ENCODE measurements at places on chromosomes 7 and 10.
A peak's percentile ranks its signal among the peaks of the same experiment; 100 is the strongest.

- DNase-seq: no peak
Measured at GRCh38 chr7:92729172-92729571, 107.2 kb downstream of the CDK6 start.

GRCh38 chr7:22627136-22627535 is 99.9 kb upstream of the IL6 start:
- no peak for DNase-seq

DNA sequence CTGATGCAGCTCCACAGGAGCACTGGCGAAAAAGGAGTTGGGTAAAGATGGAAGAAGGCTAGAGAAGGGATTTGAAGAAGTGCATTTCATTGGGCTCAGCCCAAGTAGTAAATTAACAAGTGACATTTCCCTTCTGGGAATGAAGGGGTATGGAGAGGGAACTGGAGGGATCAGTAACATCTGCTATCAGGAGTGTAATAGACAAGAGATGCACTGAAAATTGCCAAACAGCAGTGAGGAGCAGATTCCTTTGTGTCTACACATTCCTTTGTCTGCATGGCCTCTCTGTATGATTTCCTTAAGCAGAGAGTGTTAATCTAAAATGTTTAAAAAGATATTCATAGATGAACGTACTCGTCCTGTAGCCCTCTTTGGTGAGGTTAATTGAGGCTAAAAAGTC is 148.2 kb upstream of the FERD3L start:
- no peak for DNase-seq

DNA sequence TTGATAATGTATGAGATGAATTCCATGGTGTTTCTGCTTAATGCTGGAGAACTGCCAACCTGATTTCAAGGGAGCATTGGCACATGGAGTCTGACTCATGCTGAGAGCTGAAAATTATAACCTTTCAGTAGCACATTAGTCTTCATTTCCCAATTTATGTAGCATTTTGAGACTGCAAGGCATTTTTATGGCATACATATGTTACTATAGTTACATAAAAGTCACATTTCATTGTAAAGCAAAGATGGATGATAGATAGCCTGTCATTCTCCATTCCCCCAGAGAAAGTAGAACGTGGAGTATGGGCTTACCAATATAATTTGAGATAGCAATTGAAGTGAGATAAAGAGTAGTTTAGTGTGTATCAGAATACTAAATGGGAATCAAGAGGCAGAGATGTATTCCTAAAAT is 103.1 kb downstream of the SLC16A9 start:
- DNase-seq: no peak

DNA sequence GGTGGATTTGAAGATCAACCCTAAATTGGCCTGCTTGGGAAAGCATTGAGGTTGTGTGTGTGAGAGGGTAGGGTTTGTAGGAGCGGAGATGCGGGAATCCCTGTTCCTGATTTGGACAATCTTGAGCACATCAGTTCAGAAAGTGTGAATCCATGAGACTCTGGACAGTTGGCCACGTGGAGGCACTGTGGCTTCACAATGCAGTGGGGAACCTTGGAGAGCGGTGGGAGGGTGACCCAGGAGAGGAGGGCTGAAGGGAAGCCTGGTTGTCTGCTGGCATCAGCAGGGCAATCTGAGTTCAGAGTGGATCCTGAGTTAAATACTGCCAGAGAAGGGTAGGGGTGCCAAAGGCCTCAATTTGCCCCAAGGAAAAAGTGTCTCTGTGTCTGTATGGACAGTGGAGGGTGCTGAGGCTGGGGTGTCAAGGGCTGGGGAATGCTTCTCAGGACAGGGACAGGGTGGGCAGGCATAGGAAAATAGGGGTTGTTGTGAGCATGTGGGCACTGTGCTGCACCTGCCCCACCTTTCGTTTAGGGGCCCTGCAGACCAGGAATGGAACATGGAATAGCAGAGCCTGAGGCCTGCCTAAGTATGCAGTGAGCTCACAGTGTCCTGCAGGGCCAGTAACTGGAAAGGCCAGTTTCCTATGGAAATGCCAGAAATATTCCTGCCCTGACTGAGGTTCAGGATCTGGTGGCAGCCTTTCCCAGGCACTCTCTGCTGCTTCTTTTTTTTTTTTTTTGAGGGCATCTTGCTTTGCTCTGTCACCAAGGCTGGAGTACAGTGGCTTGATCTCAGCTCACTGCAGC is 162.9 kb upstream of the PRSS58 start:
- DNase-seq: peak; percentile 60

DNA sequence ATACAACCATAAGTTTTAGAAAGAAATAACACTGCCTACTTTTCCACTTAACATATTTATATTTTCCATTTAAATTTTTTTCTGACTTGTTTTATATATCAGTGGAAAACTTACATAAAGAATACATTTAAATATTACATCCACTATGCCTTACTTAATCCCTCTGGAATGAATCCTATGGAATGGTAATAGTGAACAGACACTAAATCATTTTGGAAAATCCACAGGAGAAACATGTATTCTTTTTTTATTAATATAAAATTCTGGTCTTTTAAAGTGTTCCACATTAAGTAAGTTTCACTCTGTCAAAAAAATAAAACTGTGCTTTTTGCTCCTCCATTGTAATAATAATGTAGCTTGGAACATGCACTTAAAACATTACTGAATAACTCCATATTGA is 236.8 kb upstream of the LRRN3 start:
- no peak for DNase-seq

GRCh38 chr7:39527296-39527695 is 38.9 kb upstream of the YAE1 start:
- DNase-seq: no peak

GRCh38 chr7:124723012-124723411 is 42.6 kb downstream of the GPR37 start:
- DNase-seq: no peak

GRCh38 chr10:58996063-58996462 is 180.4 kb upstream of the PHYHIPL start:
- no peak for DNase-seq

DNA sequence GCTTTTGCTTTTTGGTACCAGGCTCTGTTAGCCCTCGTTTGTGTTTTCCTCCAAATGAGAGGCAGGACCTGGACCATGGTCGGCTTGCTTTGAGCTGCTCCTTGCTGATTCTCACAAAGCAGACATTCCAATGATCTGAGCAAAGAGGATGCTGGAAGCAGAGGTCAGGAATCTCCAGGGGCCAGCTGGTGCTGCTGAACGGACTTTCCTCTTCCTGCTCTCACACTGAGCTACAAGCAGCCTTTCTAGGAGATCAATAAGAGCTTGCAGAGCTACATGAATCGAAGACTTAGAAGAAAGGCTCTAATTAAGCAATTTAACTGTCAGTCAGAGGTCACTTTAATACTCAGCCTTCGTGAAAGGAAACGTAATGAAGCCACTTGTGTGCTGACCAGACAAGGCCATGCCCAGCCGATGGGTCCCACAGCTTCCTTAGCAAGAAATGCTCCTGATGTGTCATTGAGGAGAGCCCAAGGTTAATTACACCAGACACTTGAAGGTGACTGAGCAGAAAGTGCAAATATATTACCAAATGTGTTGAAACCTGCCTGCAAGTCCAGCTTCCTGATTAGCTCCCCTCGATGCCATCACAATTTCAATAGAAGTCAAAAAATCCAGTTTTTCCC is 151.3 kb upstream of the RSU1 start:
- DNase-seq: no peak

DNA sequence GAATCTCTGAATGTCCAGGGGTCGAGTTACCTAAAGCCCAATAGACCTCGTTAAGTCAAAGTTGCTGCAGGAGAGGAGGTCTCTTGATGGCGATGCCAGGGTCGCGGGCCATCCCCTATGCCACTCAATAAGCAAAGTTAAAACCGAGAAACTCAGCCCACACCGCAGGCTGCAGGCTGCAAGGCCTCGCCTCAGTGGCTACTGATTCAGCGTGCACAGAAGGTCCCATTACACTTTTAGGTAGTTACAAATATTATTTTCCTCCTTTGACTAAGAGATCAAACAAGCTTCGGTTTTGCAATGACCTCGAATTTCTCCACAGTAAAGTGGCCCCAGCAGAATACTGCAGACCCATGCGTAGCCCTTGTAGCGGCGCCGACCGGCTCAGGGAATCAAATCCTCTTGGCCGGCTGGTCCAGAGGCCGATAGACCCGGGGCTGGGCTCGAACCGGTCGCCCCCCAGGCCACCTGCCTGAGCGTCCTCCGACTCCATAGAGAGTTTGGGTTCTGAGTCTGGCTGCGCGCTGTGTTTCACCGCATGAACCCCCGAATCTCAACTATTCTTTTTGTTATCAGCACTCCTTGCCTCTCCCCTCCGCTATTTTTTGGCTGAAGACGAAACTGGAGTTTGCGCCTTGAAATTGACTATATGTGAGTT is 2.3 kb downstream of the C1QL3 start:
- no peak for DNase-seq

- no peak for DNase-seq
Measured at GRCh38 chr7:94239661-94240234, 154.9 kb upstream of the COL1A2 start.

DNA sequence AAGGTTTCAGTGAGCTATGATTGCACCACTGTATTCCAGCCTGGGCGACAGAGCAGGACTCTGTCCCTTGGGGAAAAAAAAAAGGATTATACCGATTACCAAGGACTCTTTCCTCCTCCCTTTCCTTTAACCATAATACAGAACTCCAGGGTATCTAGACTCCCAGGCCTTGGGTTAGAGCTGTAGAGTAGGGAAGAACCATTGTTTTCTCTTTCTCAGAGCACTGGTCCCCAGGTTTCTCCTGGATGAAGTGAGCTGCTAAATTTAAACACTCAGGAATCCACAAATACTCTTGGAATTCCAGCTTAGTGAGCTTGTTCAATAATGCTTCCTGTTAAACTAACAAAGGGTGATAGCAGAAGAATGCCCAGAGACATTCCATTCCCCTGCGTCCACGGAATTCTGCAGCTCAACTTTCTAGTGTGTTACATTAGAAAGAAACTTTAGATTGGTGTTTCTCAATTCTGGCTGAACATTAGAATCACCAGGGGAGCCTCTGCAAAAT is 14.6 kb upstream of the RPEL1 start:
- no peak for DNase-seq

- no peak for DNase-seq
Measured at GRCh38 chr7:81616951-81617350, 152.9 kb downstream of the HGF start.

DNA sequence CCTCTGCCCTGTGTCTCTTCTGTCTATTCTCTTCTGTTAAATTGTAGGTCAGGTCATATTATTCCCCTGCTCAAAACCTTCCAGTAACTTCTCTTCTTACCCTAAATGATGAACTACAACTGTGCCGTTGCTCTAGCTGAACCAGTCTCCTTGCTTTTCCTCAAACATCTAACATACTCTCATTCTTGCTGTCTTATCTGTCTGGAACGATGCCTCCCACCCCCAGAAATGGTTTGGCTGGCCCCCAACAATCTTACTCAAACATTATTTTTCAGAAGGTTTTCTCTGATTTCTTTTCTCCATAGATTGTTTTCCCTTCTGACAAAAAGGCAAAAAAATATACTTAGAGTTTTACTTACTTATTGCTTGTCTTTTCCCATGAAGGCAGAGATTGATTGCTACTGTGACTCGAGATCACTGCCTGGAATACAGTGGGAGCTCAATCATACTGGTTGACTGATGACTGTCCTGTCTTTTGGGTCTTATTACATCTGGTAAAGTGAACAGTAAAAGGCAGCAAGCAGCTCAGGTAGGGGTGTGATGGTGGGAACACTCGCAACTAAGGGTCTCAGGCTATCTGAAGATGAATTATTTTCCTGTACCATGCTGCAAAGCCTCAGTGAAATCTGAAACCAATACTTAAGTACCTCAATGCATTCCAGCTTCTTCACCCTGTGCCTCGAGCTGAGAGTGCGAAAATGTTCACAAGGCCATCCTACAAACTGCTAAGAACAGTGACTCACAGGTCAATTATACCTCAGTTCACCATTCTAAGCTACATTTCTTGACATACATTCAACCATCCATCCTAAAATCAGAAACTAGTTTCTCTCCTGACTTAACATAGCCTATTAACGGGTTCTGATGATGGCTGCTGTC is 67.6 kb downstream of the DNMBP start:
- DNase-seq: no peak

GRCh38 chr10:107616463-107617410 is 452.2 kb upstream of the SORCS1 start:
- peak; percentile 71 for DNase-seq

GRCh38 chr7:29565634-29565981 is 2.0 kb downstream of the PRR15 start:
- no peak for DNase-seq

- DNase-seq: no peak
Measured at GRCh38 chr7:87032604-87033339, 26.7 kb downstream of the ELAPOR2 start.

DNA sequence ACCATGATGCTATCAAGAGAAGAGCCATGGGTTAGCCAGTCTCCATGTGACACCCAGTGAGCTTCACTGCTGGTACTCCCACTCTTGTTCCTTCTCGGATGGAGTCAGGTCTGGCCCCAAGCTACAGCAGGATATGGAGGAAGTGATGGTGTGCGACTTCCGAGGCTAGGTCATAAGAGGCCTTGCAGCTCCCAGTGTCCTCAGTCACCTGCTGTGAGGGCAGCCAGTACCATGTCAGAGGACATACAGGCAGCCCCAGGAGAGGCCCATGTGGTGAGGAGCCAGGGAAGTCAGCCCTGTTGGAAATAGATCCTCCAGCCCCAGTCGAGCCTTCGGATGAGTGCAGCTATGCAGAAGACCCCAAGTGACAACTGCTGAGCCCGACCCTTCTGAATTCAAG is 237.0 kb downstream of the EBF3 start:
- no peak for DNase-seq

DNA sequence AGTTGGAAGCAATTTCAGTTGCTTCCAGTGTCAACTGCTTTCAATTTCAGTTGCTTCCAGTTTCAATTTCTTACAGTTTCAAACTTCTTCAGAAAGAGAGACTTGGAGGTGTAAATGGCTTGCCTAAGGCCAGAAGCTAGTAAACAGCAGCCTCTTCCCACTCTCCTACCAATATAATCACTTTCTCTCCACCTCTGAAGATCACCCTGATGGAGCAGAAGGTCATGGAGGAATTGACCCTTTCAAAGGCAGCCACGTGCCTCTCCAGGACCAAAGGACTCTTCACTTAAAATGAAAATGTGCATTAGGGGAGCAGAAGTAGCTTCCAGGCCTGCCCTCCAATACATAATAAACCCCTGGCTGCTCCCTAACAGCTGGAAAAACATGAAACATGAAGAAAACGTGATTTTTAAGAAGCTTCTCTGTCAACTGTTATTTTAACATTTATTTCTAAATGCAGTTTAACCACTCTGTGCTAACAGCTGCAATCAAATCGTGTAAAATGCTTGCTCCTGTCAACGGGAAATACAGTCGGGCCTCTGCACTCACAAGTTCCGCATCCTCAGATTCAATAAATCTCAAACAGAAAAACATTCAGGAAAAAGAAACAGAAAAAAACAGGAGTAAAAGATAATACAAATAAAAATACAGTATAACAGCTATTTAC is 1020.6 kb downstream of the XPNPEP1 start:
- no peak for DNase-seq

- DNase-seq: no peak
Measured at GRCh38 chr7:140506788-140507464, 27.6 kb upstream of the MKRN1 start.

- no peak for DNase-seq
Measured at GRCh38 chr7:110595694-110596093, 495.2 kb upstream of the LRRN3 start.

Data from NB4 (cell line).